ENCODE measurements at places on chromosomes 2 and 18.

- no peak for DNase-seq
Measured at GRCh38 chr2:178799305-178799704, 7.9 kb downstream of the TTN start.

- DNase-seq = no peak
Measured at GRCh38 chr18:47595831-47596501, 334.5 kb downstream of the SMAD2 start.

DNA sequence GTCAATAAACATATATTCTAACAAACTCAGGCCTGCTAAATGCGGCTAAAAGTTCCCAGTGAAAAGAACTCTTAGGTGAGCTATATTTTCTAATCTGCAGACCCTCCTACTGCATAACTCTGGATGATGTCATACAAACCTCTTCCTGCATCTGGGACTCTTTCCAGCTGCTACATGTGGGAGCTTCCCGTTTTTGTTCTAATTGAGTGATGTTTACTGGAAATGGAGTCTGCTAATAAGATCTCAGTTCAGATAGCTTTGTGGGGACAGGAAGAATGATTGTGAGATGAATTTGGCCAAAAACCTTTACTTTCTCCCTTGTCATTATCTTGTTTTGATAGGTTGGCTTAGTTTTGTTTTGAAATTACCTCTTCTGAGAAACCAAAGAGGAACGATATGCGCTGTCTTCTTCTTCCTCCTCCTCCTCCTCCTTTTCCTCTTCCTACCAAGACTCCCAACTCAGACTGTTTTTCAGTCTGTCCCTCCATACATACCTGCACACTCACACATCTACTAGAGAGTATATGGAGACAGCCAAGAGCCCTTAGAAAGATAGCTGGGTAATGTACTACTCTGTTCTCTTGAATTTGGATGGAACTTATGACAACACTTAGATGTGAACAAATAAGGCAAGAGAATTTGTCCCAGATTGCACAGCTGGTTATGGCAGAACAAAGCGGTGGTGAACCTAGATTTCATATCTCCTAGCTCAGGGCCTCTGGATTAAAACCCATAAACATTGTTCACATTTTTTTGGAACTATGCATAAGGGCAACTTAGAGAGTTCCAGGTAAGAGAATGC is 39.8 kb upstream of the AAK1 start:
- no peak for DNase-seq

GRCh38 chr18:11147371-11147951 is 1.9 kb downstream of the PIEZO2 start:
- no peak for DNase-seq

- no peak for DNase-seq
Measured at GRCh38 chr2:120317916-120318315, 28.0 kb upstream of the INHBB start.

- peak; percentile 44 for DNase-seq
Measured at GRCh38 chr18:9925369-9925768, 11.6 kb downstream of the VAPA start.

DNA sequence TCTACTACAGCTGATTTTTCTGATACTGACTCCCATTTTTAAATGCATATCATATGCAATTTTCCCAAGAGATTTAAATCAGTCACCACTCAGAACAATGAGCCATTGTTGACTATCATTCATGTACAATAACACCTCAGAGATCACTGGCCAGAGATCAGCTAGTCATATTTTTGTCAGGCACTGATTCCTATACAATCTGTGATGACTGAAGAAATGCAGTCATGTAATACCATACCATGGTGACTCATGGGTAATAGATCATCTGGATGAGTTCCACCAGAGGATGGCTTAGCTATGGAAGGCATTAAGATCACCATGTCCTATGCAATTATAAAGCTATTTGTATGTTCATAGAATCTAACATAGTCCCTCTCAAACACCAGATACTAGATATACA is 285.7 kb upstream of the DCC start:
- no peak for DNase-seq

GRCh38 chr2:121721926-121722325 is 14.7 kb downstream of the NIFK start:
- DNase-seq = no peak

GRCh38 chr2:238100049-238100820 is at the start of gene ESPNL:
Gene ESPNL (plus strand): TSS chr2:238100340. CDS start chr2:238100420, 80 bp downstream.
- DNase-seq = no peak

- DNase-seq = no peak
Measured at GRCh38 chr2:120465989-120466703, 120.2 kb downstream of the INHBB start.

DNA sequence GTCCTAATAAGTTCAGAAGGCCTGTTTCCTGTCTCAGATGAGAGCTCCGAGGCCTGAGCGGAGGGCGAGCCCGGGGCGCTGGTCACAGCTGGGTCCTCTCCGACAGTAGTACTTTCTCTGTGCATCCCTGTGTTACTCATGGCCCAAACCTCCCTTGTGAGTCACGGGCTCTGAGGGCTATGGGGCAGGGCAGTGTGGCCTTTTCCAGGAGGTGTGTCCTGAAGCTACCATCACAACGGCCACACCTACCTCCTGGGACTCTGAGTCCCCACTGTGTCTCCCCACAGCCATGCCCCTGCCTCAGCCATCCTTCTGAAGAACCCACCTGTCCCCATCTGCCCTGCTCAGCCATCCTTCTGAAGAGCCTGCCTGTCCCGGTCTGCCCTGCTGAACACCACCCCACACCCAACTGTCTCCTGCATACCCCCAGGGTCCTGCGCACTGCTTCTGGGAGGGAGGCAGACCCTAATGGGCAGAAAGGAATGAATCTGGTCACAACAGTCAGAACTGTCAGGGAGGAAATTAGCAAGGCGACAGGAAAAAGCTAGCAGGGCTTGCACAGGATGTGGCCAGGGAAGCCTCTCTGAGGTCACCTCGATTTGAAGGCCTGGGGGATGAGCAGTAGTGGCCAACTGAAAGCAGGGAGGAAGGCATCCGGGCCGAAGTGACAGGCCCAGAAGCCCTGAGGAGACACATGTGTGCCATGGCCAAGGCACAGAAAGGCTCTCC is 145.4 kb upstream of the RIOK3 start:
- DNase-seq = peak; percentile 15

- DNase-seq = no peak
Measured at GRCh38 chr18:12659904-12660605, 2.1 kb upstream of the SPIRE1 start.

DNA sequence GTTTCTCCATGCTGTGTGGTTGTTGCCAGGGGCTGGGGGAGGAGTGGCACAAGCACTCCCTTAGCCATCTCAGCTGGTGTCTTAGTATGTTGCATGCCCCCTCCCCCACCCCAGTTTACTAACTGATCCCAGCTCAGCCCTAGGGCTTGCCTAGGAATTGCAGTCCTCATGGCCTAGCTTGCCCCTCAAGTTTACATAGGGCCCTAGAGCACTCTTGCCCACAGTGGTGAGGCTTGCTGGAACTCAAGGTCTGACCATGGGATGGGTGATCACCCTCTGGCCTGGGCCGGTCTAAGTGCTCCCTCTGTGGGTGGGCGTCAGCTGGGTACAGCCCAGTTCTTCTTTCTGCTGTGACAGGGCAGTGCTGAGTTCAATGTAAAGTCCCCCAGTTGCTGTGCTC is 156.1 kb upstream of the PIEZO2 start:
- DNase-seq = no peak

Data from foreskin melanocyte (primary cell).